CD8-positive, alpha-beta T cell (primary cell): ENCODE measurements at places on chromosomes 12 and 14.

DNA sequence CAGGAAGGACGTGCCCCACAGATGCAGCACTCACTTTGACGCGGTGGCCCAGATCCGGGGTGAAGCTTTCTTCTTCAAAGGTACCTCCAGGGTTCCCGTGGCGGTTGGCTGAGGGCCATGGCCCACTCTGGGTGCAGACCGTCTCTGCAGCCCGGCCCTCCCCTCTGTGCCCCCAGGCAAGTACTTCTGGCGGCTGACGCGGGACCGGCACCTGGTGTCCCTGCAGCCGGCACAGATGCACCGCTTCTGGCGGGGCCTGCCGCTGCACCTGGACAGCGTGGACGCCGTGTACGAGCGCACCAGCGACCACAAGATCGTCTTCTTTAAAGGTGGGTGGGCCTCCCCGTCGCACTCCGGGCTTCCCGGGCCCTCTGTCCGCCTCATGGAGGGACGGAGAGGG is 16.9 kb downstream of the MMP17 start:
- DNase-seq: no peak

DNA sequence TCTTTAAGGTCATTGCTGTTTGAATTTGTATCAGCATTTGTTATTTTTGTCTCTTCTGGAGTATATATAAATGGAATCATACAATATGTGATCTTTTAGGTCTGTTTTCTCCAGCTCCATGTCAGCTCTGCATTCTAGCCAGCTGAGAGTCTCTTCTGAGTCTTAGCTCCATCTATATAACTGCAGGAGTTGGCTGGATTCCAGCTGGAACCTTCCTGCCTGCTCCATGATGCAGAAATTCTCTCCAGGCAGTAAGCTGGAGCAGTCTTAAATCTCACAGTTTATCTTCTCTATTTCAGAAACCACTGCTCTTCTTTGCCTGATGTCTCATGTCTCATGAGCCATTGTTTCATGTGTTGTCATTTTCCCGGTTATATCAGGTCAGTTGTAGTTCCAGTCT is 827.6 kb downstream of the NRXN3 start:
- DNase-seq: no peak

DNA sequence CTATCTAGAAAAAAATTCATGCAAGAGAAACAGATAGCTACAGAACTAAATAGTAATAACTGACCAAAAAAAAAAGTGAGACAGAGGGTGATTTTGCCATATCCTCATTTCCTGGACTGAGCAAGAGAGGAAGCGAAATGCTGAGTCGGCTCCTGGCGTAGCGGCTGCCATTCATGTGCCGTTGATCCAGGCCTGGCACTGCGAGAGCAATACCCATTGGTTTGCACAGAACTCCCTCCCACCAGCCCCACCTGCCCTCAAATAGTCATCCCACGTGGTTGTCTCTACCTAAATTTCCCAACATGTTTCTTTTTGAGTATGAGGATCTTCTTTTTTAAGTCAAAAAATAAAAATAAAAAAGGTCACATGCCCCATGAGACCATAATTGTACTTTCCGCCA is 9.4 kb upstream of the WNT5B start:
- no peak for DNase-seq

- DNase-seq: peak; percentile 36
Measured at GRCh38 chr12:13000925-13001774, 1.1 kb upstream of the HEBP1 start.

DNA sequence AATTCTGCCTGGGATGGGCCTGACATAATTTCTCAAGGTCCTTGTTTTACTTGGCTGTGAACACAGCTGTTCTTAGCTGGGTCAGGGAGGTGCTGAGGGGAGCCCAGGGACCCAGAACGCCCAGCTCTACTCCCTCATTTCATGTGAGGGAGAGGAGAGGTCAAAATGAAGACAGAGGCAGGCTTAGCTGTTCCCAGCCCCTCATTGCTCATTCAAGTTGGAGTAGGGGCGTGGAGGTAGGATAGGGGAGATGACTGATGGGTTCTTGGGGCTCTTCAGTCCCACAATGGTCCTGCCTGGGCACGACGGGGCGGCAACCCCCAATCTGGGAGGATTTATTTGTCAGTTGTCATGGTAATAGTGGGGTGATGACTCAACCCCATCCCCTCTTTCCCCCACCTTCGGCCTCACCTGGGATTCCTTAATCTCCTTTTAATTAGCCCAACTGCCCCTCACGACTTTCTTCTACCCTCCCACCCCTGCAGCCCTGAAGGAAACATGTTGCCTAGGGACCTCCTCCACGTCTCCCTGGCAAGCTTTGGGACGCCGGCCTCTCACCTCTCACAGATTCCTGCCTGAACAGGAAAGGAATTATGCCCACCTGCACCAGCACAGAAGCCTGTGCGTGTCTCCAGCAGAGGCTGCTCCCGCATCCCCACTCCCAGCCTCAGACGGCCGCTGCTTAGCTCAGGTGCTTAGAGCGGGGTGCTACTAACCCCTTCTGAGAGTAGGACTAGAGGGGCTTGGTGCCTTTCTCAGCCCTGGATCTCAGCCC is 10.2 kb downstream of the SPRYD3 start:
- DNase-seq: no peak

DNA sequence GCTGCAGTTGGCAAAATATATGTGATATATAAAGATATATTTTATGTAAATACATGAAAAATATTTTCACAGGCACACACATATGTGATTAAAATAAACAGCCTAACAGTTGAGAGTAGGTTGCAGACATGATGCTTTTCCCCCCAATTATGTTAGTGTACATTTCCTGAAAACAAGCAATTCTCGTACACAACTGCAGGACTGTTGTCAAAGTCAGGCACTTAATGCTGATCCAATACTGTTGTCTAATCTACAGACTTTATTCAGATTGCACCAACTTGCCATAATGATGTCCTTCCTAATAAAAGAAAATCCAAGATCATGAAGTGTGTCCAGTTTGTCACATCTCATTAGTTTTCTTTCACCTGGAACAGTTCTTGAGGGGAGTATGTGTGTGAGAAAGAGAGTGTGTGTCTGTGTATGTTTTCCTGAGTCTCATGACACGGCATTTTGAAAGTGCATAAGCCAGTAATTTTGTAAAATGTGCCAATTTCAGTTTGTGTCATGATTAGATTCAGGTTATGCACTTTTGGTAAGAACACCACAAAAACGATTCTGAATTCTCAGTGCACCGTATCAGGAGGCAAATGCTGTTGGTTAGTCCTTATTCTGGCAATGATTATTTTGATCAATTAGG is 16.5 kb upstream of the SEL1L start:
- no peak for DNase-seq

GRCh38 chr12:17918013-17918412 is 172.0 kb downstream of the RERGL start:
- DNase-seq: no peak

DNA sequence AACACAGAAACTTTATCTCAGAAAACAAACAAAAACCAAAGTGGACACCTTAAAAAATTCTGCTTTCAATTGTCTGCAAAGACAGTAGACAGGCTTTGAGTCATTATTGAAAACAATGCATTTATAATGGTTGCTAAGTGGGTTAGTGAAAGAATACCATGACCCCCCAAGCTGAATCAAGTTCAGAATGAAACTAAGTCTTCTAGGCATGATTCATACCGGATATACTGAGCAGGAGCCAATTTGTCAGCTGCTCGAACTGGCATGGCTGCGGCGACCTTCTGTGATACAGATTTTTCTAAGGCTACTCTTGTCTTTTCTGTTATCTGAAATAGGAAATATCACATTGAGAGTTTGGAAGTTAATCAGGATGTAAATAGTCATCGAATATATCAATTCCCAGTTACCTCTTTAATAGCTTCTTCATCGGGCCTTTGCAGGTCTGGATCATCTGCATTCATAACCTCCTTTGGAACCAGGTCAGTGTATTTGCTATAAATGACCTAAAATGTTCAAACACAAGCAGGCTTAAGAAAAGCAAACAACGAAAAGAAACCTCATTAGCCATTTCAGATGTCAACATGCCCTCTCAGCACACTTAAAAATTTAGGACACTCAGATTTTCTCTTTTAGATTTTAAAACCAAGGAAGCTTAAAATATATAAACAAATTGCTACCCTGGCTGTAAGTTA is 22.3 kb downstream of the SNW1 start:
- DNase-seq: no peak

DNA sequence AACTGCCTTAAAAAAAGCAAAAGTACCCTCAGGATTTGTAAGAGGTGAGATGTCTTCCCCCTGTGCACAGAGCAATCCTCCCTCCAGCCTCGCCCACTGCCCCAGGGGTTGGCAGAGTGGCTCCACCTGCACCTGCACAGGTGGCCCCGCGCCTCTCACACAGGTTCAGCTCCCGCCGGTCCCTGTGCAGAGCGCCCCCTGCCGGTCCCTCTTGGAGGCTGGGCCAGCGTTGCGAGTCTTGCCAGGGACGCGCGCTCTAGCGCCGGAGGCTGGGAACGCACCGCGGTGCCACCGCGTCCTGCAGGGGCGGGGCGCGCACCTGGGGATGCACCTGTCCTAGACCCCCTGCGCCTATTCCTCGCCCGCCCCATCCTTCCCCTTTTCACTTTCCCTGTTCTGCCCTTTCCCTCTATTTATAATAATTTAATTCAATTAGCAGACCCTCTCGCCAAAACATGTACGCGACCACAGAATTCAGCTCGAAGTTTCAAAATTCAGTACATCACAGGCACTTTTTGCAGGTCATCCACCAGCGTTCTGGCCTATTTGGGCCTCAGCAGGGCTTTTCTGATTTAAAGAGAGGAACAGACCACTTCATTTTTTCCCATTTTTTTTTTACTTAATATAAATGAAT is 618.6 kb downstream of the AACS start:
- DNase-seq: no peak

- DNase-seq: no peak
Measured at GRCh38 chr12:125340791-125341190, 275.6 kb downstream of the AACS start.

DNA sequence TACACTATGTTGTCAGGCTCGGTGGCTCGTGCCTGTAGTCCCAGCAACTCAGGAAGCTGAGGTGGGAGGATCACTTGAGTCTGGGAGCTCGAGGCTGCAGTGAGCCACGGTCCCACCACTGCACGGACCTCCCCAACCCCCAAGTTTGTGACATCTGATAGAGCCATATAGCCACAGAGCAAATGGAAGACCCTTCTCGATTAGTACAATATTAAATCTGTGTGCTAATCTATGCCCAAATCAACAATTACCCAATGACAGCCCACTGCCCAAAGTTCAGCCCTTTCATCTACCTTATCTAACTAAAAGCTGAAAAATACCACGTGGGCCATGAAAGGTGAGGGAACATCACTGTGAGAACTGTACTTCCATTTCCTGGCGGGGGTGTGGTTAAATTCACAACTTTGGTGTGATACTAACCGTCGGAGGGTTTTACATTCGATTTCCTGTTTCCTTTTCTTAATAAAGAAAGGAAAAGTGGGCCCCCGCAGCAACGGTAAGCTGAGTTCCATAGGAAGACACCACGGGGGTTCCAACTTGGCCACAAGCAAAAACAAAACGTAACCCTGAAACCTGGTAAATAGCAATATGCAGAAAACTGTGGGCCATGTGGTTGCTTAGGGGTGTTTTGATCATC is 31.2 kb upstream of the FOS start:
- peak; percentile 48 for DNase-seq

- no peak for DNase-seq
Measured at GRCh38 chr14:99727096-99727870, 43.2 kb downstream of the CYP46A1 start.

DNA sequence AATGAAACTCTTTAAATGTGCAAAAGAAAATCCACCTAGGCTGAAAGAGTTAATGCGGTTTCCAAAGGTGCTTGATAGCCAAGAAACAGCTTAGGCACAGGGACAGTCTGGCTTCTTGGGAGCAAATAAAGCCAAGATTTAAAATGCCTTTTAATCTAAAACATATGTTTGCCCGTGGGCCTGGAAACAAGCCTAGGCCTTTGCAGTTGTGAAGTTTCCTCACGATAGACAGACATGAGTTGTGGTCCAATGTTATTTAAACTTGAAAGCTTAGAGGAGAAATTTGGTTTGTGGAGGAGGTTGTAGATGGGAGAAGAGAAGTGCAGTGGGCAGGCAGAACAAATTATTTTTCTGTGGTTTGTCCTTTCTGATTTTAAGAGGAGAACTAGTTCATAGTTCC is 29.8 kb downstream of the PROX2 start:
- no peak for DNase-seq

- DNase-seq: no peak
Measured at GRCh38 chr12:62684570-62685295, 218.1 kb downstream of the MON2 start.

GRCh38 chr14:37573356-37573755 is 21.7 kb downstream of the FOXA1 start:
- DNase-seq: no peak

GRCh38 chr12:47165934-47166333 is 86.2 kb upstream of the AMIGO2 start:
- DNase-seq: no peak

GRCh38 chr14:21241218-21241819 is 27.9 kb downstream of the HNRNPC start:
- DNase-seq: no peak

DNA sequence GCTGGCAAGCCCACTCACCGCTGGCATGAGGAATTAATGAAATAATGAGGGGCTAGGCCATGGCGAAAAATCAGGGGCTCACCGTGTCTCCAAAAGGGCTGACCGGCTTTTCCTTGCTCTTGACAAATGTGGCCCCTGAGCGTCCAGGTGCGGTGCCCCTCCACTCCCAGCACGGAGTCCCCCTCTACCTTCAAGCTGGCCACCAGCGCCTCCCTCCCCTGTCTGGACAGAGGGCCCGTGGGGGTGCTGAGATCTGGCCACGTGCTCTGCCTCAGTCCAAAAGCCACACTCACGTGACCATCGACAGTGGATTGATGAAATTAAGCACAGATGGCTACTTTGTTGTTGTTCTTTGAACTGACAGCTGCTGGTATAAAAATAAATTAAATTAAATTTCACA is 78.8 kb upstream of the BCL11B start:
- DNase-seq: no peak

DNA sequence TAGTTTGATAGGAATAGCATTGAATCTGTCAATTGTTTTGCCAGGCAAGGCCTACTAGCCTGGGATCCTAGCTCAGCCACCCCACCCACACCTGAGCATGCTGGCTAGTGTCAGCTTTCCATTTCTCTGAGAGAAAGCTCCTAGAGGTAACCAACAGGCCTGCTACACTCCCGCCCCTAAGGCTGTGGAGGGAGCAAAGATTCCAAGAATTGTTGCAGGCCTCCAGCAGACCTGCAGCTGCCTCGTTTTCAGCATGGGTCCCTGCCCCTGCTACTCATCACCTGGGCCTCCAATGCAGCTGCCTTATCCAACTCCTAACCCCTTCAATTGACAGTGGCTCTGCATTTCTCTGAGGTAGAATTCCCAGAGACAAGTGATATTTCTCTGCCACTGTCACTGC is 852.4 kb upstream of the MDGA2 start:
- no peak for DNase-seq

GRCh38 chr12:65881965-65882413 is 57.7 kb downstream of the HMGA2 start:
- no peak for DNase-seq
